T-helper 9 cell (primary cell): ENCODE measurements at places on chromosomes 5 and 9.

DNA sequence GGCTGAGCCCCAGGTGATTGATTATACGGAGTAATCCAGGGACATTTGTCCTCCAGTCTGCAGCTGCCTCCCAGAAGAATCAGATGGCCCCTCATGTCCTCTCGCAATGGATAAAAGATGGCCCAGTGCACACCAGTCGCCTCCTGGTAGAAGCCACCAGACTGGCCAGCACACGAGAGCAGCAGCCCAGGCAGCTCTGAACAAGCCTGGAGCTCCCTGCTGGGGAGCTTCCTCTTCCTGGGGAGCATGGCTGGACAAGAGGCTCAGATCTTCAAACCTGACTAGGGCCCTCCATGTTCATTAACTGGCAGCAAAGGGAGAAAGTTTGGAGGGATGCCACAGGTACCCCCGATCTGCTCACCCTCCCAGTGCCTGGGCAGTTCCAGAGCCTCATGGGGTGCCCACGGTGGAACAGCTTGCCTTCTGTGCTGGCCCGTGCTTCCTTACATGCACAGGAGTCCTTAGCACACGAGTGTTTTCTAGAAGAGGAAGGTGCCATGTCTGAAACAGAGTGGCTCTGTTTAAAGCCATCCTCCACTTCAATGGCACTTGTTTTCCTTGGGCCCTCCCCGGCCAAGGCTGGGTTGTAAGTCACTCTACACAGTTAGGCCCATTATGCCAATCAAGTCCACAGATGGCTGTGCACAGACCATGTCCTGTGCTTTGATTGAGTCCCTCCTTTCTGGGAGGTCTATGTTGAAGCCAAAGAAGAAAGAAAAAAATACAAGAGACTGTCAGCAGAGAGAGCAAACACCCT is 75.6 kb downstream of the PRRT1B start:
- no peak for DNase-seq

- DNase-seq = no peak
These were observed 346.9 kb downstream of the KDM4C start for GRCh38 chr9:7104625-7105024.

- no peak for DNase-seq
These were observed 106.1 kb downstream of the UBAP2 start for GRCh38 chr9:33942471-33943083.

GRCh38 chr9:33128570-33128969 is 38.6 kb downstream of the B4GALT1 start:
- no peak for DNase-seq

GRCh38 chr9:131284856-131285255 is 4.7 kb upstream of the PLPP7 start:
- DNase-seq = no peak
